Muscle of leg (tissue), 16 donors: ENCODE measurements at places on chromosomes 5 and 9. TPM values are rescaled to one million over a fixed set of nuclear protein-coding genes. Genes with fewer than 3 reads are reported as not detected.

CDH6 gene
- 4.2 TPM for polyA plus RNA-seq

FOCAD gene
- 17.1 TPM for polyA plus RNA-seq

DNA sequence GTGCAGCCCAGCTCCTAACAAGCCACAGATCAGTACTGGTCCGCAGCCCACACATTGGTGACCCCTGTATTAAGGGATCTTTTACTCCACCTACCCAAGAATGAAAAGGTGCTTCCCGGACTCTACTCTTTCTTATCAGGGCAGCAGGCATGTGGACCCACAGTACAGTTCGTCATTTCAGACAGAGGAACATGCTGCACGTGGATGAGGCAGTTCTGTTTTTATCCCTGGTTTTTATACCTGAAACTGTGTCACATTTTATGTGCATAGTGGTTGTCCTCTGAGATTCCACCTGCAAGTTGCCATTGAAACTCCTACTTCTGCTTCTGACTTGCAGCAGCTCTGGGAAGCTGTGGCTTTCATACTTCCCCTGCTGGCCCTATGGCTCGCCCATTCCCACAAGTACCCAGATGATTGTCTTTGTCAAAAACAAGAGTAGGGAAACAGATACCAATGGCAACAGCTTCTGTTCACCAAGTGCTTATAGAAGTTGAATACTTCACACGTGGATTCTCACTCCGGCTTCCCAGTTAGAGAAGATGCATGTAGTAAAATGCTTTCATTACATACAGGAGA, 208.0 kb downstream of the TRIO start:
- peak; percentile 35 for DNase-seq

DNA sequence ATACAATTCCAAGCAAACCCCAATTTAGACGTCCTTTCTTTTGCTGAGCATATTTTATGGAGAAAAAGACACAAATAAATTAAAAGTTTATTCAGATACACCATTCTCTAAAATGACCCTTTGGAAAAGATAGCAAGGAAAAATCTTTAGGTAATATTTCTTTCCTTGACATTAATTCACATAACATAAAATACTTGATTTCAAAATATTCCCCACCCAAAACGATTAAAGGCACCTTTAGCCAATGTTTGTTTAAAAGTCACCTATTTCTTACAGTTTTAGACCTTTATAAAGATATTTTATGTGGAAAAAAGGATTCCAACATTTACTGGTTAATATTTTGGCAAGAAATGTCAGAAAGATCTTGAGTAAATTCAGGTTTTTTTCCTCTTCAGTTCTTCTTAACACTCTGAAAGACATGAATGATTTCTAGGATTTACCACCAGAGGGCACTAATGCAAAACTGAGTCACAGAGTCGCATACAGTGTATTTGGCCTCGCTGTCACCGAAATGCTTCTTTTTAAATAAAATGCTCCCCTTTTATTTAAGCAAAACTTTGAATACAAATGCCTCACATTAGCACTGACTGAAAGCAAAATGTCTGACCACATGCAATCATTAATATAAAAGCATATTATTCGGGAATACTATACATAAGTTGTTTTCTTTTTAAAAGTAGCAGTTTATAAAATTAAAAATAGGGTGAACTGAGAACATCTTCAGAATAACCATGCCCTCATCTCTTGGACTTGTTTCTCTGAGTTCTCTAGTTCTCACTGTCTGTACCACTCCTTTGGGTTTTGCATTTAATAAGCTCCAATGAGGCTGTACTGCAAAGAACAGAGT, 122.5 kb downstream of the SLC1A3 start:
- peak; percentile 86 for DNase-seq

- no peak for DNase-seq
Measured at GRCh38 chr5:115859378-115859777, 17.6 kb downstream of the AP3S1 start.

GRCh38 chr5:179162351-179163235, 102.4 kb downstream of the ZNF354C start:
- DNase-seq, result no peak

GRCh38 chr9:133406480-133407307, 11.1 kb downstream of the REXO4 start:
- peak; percentile 67 for DNase-seq

- no peak for DNase-seq
Measured at GRCh38 chr9:34662526-34663302, at the start of gene CCL27. Gene CCL27 (minus strand): TSS chr9:34662657. CDS start chr9:34662633, 24 bp downstream.

GRCh38 chr5:27048510-27048909, 10.1 kb upstream of the CDH9 start:
- DNase-seq, result no peak
